NCI-H69 (cell line): ENCODE measurements at places on chromosomes 1 and 21.

DNA sequence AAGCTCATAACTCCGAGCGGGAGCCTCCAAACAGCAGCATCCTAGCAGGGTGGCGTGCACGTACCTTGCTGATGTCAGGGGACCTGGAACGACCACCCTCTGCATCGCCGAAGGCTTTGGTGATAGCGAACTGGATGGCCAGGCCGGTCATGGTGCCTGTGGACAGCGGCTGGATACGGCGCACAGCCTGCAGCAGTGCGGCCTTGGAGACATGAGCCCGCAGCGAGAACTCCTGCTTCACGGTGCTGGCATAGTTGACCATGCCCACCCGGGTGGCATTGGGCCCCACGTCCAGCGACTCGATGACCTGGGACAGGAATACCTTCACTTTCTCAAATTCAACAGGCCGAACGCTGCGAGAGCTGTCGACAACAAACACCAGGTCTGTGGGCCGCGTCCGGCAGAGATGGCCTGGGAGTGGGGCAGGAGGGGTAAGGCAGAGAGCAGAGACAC is 2.0 kb downstream of the MATN1 start:
- DNase-seq: no peak

GRCh38 chr1:7335224-7335879 is 435.7 kb upstream of the VAMP3 start:
- DNase-seq: peak; percentile 61

DNA sequence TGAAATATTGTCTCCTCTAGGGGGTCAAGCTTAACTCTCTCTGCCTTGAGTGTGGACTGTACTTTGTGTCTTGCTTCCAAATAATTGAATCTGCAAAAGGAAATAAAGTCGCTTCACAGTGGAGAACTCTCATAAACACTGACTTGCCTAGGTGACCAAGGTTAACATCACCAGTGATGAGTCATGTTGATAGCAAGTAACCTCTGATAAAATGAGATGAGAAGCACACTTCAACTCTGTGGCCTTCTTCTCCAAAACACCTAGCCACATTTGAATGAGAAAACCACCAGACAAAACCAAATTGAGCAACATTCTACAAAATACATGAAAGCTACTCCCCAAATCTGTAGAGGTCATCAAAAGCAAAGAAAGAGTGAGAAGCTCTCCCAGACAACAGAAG is 37.6 kb downstream of the PDE4B start:
- no peak for DNase-seq

DNA sequence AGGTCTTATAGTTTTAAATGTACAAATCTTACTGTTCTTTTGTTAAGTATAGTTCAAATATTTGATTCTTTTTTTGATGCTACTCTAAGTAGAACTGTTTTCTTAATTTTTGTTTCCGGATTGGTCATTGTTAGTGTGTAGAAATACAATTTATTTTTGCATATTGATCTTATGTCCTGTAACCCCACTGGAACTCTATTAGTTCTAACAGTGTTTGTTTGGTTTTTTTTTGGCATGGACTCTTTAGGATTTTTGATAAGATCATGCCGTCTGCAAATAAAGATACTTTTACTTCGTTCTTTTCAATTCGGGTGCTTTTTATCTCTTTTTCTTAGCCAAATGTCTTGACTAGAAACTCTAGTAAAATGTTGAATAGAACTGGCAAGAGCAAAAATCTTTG is 26.5 kb downstream of the GDAP2 start:
- DNase-seq: no peak

DNA sequence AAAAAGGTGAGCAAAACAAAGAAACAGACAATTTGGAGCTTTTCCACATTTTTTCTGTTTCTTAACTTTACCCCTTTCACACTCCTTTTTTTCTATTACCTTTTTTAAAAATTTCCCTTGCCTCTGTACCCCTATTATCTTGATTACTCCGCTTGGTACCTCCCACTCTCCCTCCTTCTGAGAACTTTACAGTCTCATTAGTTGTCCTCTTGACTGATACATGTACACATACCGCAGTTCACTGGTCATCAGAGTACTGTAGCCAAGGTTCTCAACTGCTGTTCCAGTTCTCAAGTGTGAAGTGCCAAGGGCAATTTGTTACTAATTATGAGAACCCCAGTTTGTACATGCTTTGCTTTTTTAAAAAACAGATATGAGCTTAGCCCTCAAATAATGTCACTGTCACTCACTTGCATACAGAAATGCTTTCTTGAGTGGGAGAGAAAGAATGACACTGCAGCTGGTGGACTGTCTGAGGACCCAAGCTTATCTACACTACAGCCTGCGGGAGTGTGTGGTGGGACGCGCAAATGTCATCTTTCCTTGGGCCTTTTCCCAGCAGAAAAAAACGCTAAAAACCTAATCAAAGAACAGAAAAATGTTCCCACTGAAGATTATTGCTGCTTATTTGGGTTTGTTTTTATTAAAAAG is 160.8 kb downstream of the DISP1 start:
- peak; percentile 15 for DNase-seq

DNA sequence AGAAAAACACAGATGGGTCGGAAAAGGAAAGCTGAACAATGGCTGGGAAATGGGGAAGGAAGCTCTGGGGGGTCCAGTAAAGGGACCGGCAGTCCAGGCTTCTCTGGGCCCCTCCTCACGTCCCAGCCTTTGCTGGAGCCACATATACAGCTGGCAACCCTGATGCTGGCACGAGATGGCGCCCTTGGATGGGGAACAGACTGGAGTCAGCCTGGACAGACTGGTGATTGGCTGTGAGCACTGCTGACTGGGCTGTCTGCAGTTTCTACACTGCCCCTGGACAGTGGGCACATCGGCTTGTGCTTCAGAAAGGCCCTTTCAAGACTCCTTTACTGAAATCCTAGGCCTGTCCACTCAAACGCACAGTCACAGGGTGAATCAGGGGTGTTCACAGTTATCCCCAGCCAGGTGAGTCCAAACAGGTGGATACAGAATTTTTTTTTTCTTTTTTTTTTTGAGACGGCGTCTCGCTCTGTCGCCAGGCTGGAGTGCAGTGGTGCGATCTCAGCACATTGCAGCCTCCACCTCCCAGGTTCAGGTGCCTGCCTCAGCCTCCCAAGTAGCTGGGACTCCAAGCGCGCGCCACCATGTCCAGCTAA is 31.1 kb upstream of the ZBTB40 start:
- DNase-seq: peak; percentile 80

DNA sequence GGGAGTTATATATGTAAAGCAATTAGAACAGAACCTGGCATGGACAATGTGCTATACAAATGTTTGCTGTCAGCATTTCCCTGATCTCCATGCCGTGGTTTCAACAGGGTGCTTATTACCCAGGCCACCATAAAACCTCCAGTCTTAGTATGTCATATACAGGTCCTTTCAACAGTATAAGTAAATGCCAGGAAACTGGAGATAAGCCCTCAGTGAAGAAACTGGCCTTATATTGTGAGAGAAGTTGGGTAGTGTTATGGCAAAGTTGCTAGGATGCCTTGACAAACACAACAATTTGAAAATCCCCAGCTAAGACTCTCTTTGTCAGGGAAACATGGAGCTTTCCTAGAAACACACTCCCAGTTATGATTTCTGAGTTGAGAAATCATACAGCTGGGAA is 850.2 kb upstream of the ADAMTS5 start:
- no peak for DNase-seq

- no peak for DNase-seq
Measured at GRCh38 chr1:231393668-231394067, 28.4 kb downstream of the EGLN1 start.

- no peak for DNase-seq
Measured at GRCh38 chr1:33637846-33638440, 165.5 kb downstream of the ZSCAN20 start.
